ENCODE measurements at places on chromosomes 11 and 22. TPM values are rescaled to one million over a fixed set of nuclear protein-coding genes. Genes with fewer than 3 reads are reported as not detected.

RAG1 gene
- 1.6 TPM for total RNA-seq

APOBEC3A gene
- total RNA-seq: 0.42 TPM

MMP27 gene
- not detected for total RNA-seq

WT1 gene
- 2.3 TPM for total RNA-seq

GRCh38 chr22:44407171-44407986, 90.7 kb downstream of the RTL6 start:
- DNase-seq: no peak

DNA sequence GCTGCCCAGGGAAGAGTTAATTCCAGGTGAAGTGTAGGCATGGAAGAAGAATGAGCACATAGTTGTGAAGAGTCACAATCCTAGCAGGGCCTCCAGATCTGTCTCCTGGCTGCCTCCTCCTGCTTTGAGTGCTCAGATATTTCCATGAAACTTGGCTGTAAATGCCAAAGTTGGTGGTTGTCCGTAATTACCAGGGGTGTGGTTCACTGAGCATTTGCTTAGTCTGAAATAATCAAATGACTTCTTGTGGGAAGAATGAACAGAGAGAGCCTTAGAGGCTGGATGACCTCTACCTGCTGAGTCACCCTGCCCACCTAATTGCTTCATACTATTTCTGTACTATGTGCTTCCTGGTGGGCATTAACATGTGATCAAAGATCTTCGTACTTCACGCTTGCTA, 50.9 kb downstream of the APIP start:
- no peak for DNase-seq

- no peak for DNase-seq
These were observed 23.8 kb downstream of the LMO2 start for GRCh38 chr11:33867996-33868646.

DNA sequence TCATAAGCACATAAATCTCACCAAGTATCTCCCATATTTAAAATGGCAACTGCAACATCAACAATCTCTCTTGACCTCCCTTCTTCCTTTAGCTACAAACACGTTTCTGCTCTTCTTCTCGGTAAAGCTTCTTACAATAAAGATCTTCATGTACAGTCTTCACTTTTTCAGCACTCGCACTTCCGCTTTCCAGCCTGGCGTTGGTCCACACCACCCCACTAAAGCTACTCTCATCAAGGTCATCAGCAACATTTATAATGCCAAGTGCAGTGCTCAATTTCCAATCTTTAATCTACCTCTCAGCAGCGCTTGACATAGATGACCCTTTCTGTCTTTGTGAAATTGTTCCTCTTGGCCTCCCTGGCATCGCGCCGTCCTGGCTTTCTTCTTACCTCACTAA, 33.6 kb downstream of the NTM start:
- no peak for DNase-seq

DNA sequence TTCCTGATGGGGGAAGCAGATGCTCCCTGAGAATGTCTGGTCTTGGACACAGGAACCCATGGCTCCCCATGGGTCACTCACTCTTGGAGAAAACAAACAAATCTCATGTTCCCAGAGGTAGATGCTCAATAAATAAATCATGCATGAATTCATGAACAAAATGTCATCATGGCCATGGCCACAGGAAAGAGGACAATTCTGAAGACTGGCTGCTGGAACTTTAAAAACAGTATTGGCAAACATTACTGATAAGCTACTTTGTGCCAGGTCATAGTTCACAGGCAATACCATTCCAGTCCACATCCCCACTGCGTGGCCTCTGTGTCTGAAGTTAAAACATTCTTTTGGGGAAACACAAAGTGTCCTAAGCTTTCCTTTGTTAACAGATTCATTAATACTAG, 9.2 kb upstream of the SMIM35 start:
- no peak for DNase-seq

GRCh38 chr11:85464283-85464682, 162.9 kb downstream of the DLG2 start:
- DNase-seq: no peak

DNA sequence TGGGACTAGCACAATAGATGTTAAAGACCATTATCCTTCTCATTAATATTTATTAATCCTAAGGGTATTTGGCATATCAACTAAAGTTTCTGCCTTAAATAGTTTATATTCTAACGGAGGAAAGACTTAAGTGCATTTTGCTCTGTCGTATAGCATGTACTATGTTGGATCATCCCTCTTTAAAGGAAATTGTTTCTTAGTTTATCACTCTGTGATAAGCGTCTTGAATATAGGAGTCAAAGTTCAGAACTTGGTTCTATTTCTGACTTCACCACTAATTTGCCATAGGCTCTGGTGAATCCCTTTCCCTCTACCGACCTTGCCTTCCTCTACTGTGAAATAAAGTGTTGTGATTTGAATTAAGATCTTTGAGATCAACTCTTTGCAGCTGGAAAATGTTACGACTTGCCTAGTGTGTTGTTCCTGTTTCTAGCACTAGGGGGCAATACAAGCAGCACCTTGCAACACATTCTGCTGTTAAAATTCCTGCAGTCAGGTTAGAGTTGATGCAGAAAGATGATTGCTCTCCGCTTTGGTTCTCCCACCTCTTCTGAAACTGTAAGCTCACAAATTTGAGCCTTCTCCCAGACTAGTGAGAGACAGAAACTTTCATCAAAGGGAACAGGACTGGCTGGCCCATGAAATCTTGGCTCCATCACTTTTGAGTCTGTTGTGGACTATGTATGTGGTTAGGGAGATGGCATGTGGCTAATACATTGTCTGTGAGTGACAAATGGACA, 27.8 kb upstream of the ZNRF3 start:
- DNase-seq: peak; percentile 61

DNA sequence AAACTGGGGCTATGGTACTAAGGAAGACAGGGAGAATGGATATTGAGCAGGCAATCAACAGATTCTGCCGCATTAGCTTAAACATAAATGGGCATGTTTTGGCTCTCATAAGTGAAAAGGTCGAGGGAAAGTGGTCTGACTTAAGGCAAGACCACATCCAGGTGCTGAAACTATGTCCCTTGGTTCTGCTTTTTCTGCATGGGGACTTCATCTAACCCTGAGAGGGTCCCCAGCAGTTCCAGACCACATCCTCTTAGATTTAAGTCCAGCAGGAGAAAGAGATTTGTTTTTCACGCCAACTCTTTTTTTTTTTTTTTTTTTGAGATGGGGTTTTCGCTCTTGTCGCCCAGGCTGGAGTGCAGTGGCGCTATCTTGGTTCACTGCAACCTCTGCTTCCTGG, 5.5 kb downstream of the RPS6KA4 start:
- no peak for DNase-seq

GRCh38 chr11:90805172-90805571, 582.3 kb upstream of the CHORDC1 start:
- no peak for DNase-seq

- no peak for DNase-seq
These were observed 366.9 kb downstream of the BRD1 start for GRCh38 chr22:49460592-49461281.

- no peak for DNase-seq
These were observed 42.2 kb upstream of the FAM181B start for GRCh38 chr11:82775736-82776346.

DNA sequence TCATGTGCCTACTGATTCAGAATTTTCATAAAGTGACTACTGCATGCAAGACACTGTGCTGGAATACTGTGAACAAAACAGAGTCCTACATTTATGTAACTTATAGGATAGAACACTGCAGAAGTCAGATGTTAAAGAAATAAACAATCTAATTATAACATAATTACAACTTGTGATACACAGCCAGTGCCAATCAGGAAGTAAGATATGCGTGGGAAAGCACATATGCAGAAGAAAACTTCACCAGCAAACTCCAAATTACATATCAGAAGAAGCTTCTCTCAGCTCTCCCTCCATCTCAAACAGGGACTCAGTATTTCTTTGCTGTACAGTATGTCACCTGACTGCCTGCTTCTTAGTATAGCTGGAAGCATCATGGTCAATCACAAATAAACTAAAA, 37.4 kb downstream of the PAK1 start:
- DNase-seq: no peak

DNA sequence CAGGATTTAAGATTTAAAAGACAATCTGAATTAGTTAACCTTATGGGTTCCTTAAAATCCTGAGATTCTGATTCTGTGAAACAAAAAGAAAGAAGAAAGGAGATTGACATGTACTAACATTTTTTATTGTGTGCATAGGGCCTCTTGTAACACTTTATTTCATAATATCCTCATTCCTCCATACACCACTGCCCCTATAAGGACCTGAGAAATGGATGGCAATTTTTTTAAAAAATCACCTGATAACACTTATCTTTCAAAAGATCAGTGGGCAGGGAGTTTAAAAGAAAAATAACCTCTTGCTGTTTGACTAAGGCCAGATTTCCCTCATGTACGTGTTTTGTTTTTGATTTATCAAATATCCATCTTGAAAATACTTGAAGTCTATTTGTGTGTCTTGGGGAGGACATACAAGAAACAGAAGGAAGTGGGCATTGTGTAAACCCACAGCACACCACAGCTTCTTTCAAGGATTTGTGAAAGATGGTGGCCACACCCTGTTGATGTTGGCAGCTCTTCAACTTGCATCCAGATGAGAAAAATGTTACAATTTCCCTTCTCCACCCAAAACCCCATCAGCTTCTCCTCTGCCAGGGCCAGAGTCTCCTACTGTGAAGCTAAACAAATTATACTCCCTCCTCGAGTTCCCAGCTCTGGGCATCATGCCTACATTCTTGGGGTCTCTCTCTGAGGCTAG, 35.0 kb upstream of the MPEG1 start:
- DNase-seq: no peak

DNA sequence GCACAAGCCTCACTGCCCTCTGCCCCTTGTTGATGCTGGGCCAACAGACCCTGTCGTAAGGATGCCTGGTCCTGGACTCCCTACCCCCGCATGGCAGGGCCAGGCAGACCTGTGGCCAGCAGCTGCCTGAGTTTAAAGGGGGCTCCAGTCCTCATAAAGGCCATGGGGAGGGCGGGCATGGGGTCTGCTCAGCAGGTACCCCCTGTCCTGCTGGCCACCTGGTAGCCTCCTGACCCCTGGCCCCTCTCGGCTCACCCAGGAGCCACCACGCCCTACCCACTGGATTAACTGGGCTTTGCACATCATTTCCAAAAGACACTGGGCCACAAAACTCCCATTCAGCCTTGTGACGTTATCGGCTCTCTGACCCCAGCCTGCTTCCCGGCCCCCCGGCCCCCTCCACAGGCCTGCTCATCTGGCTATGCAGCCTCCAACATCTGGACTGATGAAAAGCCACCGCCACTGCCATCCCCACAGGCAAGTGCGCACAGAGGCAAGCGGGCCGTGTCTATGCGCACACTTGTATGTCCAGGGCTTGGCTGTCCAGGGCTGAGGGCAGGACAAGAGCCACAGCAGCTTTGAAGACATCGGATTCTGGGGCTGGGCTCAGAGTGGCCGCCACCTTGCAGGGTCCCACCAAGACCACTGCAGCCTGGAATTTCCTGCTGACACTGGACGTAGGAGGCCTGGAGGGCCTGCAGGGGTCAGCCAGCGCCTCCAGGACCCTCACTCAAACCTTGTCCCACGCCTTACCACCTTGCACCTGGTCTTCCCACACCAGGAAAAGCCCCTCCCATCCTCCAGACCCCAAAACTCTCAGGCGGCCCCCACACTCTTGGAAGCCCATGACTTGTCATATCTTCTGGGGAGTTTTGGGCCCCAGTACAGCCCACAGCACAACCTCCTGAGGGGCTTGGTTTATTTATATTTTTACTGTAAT, 48.7 kb downstream of the IGF2 start:
- DNase-seq: no peak

DNA sequence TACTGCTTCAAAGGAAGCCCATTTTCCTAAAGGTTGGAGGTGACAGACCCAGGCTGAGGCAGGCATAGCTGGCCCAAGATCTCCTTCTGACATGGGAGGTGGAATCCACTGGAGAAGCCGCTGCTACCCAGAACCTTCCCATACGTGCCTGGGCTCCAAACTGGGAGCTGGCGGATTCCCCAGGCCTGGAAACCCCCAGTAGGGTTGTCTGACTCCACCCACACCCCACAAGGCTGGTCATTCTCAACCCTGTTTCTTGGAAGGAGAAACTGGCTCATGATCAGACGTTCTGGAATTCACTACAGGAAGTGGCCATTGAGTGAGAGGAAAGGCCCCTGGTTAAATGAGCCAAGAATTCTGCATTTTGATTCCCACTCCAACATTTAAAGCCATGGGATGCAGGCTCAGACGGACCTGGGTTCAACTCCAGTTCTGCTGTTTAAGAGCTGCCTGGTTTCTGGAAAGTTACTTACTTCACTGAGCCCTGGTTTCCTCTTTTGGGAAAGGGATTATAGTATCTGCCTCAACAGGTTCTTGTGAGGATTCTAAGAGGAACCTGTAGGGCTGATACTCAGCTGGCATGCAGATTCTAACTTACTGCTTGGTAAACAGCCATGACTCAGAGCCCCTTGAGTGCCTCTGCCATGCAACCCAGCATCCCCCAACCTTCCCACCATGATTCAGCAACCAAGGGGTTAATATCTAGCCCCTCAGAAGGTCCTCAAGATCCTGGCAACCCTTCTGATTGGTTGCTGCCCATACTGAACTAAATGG, 19.4 kb upstream of the TSKU start:
- DNase-seq: no peak

DNA sequence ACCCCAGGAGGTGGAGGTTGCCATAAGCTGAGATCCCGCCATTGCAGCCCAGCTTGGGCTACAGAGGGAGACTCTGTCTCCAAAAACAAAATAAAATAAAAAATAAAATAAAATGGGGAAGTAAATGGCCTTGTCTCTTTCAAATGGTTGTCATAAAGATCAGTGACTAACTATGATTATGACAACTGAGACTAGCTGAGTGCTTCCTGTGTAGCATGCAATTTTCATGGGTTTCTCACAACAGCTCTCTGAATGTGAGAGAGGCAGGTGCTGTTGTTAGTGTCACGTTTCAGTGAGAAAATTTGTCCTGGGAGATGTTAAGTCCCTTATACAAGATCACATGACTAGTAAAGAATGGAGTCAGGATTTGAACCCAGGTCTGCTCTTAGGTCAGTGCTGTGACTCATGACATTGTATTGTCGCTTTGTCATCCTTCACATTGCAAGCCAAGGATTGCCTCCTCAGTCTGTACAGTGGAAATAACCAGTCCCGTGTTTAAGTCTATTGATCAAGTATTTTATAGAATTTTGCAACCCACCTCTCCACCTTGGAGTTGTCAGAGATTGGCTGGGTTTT, 163.3 kb upstream of the CCDC90B start:
- no peak for DNase-seq

DNA sequence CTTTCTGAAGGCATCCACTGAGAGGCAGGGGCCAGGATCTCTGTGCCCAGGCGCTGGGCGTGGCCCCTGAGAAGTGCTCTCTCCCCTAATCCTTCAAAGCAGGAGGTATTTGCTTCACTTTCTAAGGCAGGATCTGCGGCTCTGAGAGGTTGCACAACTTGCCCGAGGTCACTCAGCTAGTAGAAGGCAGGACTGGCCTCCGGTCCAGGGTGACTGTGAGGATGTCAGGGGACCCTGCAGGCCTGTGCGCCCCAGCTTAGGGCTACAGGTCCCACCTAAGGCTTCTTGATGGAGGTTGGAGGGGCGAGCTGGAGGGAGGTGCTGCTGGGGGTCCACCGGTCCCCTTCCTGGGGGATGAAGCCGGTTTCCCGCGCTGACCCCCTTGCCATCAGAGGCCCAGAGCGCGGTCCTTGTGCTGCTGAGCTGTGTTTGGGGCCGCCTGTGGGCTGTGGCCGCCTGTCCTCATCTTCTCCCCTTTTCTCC, 979 bp downstream of the SMIM38 start:
- no peak for DNase-seq
